Stimulated activated CD4-positive, alpha-beta T cell treated with anti-CD3 and anti-CD28 coated beads, Interleukin-1b, Interleukin-23, amount 100 ng/mL, for 48 hours (primary cell): ENCODE measurements at places on chromosomes 13 and 19.

DNA sequence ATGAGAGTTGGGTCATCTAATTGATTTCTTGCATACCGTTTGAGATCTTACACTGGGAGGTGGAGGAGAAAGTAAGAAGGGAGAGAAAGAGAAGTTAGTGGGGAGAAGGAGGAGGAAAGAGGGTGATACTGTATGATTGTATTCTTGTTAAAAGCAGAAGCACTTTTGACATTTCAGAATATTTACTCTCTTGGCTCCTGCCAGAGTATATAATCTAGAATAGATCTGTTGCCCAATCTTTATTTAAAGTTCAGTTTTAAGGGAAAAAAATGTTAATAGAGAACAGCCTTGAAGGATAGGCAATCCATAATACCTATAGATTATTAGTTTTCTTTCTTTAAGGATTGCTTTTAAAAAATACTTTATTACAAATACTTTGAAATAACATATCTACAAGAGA lies 41.5 kb downstream of the PDS5B start:
- DNase-seq, result no peak

GRCh38 chr13:23510544-23510916 lies 59.7 kb upstream of the TNFRSF19 start:
- DNase-seq, result no peak

GRCh38 chr19:17325133-17325532 lies 9.5 kb downstream of the ANO8 start:
- DNase-seq, result no peak

- DNase-seq, result no peak
Measured at GRCh38 chr13:48624858-48625257, 28.9 kb upstream of the CYSLTR2 start.

DNA sequence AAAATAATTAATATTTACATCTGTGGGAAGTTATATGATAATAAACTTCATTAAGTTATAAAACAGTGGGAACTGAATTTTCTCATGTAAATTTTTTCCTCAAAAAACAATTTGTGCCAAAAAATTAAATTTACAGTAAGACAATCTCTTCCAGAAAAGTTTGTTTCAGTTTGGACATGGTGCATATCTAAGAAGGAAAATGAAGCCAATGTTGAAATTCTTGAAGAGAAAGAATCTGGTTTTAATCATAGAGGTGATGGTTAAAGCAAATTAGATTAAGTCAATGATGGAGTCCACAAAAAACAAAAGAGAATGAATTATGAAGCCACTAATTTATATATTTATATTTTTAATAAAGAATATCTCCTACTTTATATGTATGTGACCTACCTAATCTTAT lies 457.2 kb upstream of the SLITRK1 start:
- no peak for DNase-seq

- no peak for DNase-seq
Measured at GRCh38 chr13:109642358-109642757, 144.0 kb downstream of the IRS2 start.

GRCh38 chr13:100473087-100473486 lies 115.5 kb downstream of the GGACT start:
- DNase-seq, result no peak

- DNase-seq, result no peak
Measured at GRCh38 chr19:11046605-11047354, 42.5 kb upstream of the LDLR start.

GRCh38 chr19:10027158-10027997 lies 14.1 kb downstream of the RDH8 start:
- DNase-seq, result peak; percentile 78

GRCh38 chr13:99974939-99975561 lies 3.5 kb upstream of the ZIC5 start:
- no peak for DNase-seq

DNA sequence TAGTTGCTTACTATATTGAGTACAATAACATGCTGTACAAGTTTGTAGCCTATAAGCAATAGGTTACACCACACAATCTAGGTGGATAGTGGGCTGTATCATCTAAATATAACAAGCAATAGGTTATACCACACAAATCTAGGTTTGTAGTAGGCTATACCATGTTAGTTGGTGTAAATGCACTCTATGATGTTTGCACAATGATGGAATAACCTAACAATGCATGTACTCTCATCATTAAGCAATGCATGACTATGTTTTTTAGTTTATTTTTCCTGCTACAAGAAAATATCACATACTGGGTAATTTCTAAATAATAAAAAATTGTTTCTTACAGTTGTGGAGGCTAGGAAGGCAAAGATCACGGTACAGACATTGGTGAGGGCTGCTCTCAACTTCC lies 262.5 kb downstream of the SLITRK6 start:
- no peak for DNase-seq

DNA sequence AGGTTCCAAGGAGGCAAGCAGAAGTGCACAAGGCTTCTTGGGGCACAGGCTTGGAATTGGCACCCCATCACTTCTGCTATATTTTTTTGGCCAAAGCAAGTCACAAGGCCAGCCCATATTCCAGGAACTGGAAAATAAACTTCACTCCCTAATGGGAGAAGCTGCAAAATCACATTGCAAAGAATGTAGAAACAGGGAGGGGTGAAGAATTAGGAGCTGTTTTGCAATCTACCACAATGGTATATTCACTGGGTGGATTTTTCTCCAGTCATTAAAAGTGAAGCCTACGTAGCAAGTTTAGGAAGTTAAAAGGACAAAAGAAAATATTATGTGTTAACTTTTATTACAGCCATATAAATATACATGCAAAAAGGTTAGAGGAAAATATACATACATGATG lies 464.8 kb downstream of the COG6 start:
- no peak for DNase-seq

DNA sequence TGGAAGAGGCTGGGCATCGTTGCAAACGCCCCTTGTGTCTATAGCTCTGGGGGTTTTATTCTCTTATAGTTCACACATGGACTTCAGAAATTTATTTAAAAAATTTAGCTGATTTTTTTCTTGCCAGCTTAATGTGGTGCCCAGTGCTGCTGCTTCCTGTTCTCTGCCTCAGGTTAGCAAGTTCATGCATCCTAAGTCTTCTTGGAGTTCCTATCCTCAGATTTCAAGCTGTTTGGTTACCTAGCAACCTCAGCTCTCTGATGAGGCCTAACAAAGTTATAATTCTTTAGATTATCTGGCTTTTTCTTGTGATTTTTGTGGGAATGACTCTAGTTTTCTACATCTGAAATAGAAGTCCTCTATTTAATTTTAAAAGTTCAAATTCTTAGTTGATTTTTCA lies 250.9 kb downstream of the MAB21L1 start:
- DNase-seq, result no peak

GRCh38 chr19:4278010-4278409 lies 1.1 kb upstream of the SHD start:
- no peak for DNase-seq

- DNase-seq, result no peak
Measured at GRCh38 chr19:45922281-45922680, 7.7 kb upstream of the NANOS2 start.

GRCh38 chr13:102999499-102999898 lies 66.7 kb downstream of the SLC10A2 start:
- no peak for DNase-seq
